ENCODE measurements at places on chromosomes 4 and X.
A peak's percentile ranks its signal among the peaks of the same experiment; 100 is the strongest.

- DNase-seq, result no peak
These were observed 13.3 kb upstream of the ZNF827 start for GRCh38 chr4:145951931-145952330.

- no peak for DNase-seq
These were observed 52.4 kb downstream of the SEPTIN11 start for GRCh38 chr4:77001907-77002306.

- no peak for DNase-seq
These were observed 78.9 kb upstream of the PSAPL1 start for GRCh38 chr4:7513671-7514070.

GRCh38 chrX:150848914-150849365 lies 49.5 kb downstream of the CD99L2 start:
- DNase-seq, result no peak

DNA sequence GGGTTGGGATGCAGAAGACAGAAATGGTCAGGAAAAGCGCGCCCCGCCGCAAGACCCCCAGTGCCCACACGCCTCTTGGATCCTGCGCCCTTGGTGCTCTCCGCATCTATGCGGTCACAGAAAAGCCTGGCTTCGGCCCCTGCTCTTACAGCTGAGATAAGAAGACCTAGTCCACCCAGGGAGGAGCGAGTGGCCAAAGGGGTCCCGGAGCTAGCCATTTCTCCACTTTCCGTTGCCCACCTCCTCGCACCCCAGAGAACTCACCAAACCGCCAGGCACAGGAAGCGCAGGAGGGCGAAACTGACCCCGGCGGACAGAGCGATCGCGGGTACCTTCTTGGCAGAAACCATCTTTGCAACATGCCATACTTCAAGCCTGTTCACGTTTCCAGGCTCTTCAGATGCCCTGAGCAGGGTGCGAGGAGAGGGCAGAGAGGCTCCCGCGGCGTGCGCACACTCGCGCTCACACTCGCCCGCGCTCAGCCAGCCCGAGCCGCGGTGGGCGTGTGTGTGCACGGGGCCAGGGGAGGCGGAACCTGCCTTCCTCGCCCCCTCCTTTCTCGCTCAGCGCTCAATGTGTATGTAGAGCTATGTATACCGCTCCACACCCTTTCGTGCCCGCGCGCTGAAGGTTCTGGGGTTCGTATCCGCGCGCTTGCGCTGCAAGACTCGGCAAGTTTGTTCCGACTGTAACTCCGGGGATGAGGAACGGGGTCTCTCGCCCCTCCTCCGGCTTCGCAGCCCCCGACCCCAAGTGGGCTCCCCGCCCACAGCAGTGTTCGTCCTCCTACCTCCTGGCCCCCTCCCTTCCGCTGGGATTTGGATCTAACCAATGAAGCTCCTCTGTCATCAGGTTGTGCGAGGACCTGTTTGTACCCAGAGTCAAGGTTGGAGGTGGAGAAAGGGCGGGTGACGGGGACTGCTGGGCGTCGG lies at the start of gene GABRA4:
TSS of gene GABRA4 (minus strand) at position 507 of the 932 bp plus-strand sequence. CDS start at position 350, 157 bp downstream.
- peak; percentile 6 for DNase-seq

- no peak for DNase-seq
These were observed 49.2 kb downstream of the MOSPD2 start for GRCh38 chrX:14922437-14922836.

DNA sequence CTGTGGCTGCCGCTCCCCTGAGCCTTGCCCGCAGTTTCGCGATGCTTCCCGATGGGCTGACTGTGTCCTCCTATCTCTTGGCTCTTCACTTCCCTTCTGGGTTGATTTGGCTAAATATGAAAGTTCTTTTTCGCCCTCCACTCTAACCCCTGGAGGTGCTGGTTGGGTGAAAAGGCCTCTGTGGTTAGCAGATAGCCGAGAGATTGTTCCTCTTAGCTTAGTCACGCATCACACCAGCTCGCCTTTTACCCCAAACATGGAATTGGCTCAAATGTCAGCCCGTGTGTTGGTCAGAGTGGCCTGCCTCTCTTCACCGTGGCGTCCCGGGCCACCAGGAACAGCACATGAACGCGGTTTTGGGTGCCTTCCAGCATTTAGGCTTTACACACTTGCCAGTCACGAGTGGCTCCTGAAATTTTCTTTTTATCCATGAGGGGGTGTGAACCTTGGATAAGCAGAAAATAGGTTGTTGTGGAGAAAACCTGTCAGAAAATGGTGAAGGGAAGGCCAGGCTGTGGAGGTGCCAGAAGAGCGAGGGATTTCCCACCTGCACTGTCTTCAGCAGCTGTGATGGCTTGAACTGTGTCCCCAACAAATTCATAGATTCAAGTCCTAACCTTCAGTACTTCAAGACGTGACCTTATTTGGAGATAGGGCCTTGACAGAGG lies 8.9 kb downstream of the CLCN4 start:
- DNase-seq, result no peak

DNA sequence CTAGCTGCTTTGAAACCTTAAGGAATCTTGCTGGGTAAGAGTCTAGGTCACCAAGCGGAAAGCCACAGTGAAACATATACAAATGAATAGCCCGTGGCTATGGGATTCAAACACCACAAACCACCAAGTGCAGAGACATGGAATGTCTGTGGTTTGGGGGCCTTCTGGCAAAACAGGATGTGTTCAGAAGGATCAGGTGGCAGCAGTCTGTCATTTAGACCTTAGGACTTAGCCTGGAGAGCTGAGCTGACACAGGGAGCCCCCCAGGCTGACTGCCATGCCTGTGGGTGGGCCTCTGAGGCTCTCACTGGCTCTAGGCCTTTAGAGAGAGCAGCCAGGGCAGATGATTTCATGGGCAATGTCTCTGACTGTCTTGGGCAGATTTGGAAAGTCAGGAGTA lies 225.6 kb downstream of the FBXW7 start:
- DNase-seq, result no peak

DNA sequence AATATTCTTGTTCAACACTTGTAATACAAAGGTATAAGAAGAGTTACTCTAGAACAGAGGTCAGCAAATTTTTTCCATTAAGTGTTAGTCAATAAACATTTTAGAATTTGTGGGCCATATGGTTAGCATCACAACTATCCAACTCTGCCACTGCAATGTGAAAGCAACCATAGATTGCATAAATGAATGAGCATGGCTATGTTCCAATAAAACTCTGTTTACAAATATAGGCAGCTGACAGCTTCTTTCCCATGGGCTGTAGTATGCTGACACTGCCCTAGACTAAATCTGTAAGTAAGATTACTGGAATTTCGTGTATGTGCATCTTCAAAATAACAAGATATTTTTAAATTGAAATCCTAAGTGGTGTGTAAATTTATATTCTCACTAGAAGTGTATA lies 73.7 kb downstream of the GABRA2 start:
- no peak for DNase-seq
